ENCODE measurements at places on chromosomes 5 and 9.

- no peak for DNase-seq
Observed at GRCh38 chr9:1453636-1454035, 403.5 kb downstream of the DMRT2 start.

DNA sequence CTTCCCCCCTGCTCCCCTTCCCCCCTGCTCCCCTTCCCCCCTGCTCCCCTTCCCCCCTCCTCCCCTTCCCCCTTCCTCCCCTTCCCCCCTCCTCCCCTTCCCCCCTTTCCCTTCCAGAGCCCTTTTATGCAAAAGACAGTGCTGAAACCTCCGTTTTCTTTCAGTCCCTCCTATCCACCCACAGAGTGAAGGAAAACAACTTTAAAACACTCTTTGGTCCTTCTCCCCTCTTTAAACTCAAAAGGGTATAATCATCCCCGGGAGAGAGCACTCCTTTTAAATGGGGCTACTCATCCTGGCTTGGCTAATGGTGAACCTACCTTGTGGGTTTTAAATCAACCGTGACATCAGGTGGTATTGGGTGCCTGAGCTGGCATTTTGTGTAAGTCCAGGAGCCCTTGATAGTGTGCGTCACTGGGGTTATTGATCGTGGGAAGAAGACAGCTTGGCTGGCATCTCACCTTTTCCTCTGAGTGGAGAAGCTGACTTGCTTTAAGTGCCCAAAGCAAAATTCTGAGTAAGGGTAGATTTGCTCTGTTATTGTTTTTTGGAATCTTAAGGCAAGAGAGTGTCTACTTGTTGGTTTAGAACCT, 2.7 kb downstream of the LARP1 start:
- DNase-seq: no peak

DNA sequence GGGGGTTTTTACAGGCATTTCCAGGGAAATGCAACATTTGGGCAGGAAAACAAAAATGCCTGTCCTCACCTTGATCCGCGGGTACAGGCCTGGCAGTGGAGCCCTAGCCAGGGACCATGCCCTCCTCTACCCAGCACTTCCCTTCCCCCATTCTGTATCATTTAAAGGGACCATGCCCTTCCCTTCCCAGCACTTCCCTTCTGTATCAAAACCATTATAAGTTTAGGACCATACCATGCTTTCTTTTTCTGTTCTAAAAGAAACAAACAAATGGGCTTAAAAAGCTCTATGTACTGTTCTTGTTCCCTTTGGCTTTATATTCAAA, 166.9 kb upstream of the ZNF608 start:
- DNase-seq: no peak

- DNase-seq: no peak
Observed at GRCh38 chr9:93107151-93107824, 11.3 kb downstream of the CARD19 start.

GRCh38 chr9:20611691-20612287, 10.5 kb downstream of the MLLT3 start:
- DNase-seq: peak; percentile 19

DNA sequence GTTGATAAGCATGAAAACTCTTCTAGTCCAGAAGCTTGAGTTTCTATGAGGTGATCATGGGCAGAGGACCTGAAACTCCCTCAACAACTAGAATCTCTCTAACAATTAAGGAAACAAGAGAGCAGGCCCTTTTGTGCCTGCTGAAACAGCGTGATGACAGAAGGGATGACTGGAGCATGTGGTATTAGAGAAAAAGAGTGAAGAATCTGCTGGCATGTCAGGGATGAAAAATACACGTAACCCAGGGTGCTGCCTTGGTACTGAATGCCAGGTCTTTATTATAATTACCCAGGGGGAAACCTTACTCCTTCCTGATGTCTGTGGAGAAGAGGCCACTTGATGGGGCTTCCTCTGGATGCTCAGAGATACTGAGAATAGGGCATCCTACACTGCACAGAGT, 167.8 kb downstream of the CRB2 start:
- DNase-seq: no peak

- no peak for DNase-seq
Observed at GRCh38 chr5:170095646-170096045, 10.1 kb upstream of the FOXI1 start.

DNA sequence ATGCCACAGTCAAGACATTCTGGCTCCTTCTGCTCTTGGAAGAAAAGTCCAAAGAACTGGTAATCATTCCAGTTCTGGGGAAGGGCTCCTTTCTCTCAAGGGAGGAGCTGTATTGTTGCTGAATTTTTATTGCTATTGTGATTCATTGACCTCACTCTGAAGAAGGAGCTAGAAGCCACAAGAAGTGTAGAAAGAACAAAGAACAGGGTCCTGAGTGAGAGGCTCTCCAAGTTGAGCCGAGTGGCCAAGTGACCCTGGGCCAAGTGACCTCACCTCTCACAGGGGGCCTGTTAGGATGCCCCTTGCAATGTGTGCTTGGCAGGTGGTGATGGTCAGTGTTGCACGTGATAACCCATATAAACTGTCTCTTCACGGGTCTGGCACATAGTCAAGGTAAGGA, 173.3 kb downstream of the FGF18 start:
- DNase-seq: no peak

GRCh38 chr5:39426051-39426745, 1.4 kb upstream of the DAB2 start:
- no peak for DNase-seq

- no peak for DNase-seq
Observed at GRCh38 chr5:131613423-131613822, 21.6 kb downstream of the RAPGEF6 start.

GRCh38 chr5:140083120-140083519, 30.8 kb upstream of the PURA start:
- DNase-seq: no peak

DNA sequence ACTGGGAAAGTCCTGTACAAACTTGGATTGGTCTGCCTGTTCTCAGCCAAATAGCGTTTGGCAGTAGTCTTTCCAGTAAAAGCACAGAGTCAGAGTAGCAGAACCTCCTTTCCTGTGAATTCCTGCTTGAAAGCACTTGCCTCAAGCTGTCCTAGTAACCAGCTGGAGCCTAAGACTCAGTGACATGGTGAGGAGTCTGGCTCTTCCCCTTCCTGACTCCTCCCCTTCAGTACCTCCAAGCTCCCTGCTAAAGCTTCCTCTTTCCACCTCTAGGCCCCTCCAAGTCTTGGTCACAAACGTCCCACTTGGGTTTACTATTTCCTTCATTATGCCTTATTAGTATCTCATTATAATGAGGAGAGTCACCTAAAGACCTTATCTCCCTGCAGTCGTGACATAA, 21.4 kb upstream of the FAM81B start:
- no peak for DNase-seq

DNA sequence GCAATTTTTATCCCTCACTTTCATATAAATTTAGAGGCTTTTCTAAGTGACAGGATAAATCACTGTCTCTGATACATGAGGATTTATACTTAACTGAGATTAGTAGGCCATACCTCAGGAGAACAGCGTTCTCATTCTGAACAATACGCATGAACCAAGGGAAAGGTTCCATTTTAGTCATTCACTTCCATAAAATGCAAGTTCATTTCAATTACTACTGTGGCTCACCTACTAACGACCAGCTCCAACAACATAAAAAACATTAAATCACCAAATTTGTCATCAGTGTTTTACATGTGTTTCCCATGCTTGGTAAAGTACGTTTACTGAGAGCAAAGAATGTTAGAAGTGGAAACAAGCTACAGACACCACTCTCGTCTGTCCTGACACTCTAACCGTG, 67.4 kb downstream of the EFNA5 start:
- DNase-seq: no peak

DNA sequence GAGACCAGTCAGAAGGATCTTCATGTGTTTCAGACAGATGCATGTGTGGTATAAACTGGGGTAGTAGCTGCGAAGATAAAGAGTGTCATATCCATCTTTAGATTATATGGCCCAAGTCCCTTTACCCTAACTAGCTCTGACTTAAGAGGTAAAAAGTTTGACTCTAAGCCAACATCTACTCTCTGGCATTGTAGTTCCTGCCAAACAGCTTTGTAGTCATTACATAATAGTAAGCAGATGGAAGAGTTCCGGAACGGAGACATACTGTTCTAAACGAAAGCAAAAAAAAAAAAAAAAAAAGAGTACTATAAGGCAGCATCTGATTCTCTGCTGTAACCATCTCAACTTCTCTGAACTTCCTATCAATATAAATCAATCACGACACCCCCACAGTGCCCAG, 48.8 kb downstream of the CEMIP2 start:
- DNase-seq: no peak

GRCh38 chr5:100762108-100762507, 141.0 kb downstream of the ST8SIA4 start:
- DNase-seq: no peak

DNA sequence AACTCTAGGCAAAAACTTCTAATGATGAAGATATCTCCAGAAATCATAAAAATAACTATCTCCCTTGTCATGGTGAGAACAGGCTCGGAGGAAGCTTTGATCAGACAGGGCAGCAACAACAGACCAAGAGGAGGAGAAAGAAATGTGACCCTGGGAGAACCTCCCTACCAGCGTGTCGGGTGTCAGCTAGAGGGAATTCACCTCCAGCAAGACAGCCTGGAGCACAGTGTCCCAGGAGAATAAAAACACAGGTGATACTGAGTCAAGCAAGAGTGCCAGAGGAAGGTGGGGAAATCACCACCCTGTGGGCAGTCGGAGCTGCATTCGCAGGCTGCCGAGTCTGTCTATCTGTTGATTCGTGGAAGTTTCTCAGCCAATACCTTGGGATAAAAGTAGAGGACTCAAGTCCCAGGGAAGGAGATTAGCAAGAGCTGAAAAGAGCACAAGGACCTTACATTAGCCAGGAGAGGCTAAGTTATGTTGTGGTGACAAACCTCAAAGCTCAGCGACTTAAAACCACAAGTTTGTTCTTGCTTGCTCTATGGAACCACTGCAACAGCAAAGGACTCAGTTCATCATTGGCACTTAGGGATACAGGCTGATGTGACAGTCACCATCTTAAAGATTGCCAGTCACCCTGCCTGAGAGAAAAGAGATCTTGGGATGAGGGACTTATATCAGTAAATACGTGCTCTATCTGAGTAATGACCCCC, 598.3 kb downstream of the CCDC171 start:
- no peak for DNase-seq

Measured in T47D (cell line).